ENCODE measurements at places on chromosomes 13 and 19.

GRCh38 chr19:35027009-35027408, 3.3 kb upstream of the SCN1B start:
- no peak for DNase-seq

DNA sequence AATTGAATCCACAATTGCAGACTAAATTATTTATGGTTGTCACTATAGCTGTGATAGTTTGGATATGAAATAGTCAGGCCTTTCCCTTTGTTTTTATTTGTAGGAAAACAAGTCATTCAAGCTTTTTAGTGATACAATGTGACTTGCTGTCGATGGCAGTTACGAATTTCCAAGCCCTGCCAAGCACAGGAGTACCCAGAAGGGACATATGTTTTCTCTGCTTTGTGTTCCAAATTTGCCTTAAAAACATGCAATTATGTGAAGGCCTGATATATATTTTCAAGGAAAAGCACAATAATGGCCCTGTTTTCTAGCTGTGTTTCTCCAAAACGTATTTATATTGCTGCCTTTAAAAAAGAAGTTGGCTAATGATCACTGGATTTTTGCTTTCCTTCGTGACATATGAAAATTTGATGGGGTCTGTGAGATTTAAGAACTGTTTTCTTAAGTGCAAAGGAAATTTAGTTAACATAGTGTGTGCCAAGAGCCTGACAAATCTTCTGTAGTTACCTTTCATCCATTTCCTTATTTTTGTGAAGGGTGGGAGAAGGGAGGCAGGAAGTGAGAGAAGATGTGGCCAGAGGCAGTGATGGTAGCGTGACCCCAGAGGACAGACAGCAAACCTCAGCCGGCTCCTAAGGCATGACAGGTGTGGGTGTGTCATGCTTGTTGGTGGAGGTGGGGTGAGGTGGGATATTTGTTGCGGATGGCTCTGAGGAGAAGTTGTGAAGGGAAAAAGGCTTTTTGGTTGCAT, 79.6 kb downstream of the TEX26 start:
- peak; percentile 15 for DNase-seq

GRCh38 chr13:66106246-66106645, 1123.9 kb downstream of the PCDH9 start:
- no peak for DNase-seq

DNA sequence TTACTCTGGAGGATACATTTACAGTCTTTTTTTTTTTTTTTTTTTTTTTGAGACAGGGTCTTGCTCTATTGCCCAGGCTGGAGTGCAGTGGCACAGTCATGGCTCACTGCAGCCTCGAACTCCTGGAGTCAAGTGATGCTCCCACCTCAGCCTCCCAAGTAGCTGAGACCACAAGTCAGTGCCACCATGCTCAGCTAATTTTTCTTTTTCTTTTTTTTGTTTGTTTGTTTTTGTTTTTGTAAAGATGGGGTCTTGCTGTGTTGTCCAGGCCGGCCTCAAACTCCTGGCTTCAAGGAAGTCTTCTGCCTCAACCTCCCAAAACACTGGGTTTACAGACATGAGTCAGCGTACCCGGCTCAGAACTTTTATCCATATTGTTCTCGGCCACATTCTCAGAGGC, 64.5 kb downstream of the INSR start:
- DNase-seq, result no peak

DNA sequence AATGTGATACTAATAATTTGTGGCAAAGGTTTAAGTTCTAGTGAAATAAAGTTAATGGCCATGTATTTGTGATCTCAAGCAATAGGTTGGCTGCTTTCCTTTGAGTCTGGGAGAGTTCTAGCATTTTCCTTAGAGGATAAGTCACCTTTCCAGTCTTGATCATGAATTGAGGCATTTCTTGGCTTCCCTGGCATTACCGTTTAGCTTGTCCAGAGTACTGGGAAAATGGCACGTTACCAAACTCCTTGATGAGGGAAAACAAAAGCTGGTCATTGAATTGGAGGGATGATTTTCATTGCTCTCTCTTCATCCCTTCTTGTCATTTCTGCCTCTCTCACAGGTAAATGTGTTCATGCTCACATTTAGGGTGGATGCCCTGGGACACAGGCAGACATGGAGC, 34.0 kb upstream of the SPRY2 start:
- DNase-seq, result no peak

- no peak for DNase-seq
Observed at GRCh38 chr13:95948656-95949055, 104.5 kb downstream of the UGGT2 start.

GRCh38 chr13:86585835-86586234, 786.6 kb upstream of the SLITRK6 start:
- no peak for DNase-seq

- DNase-seq, result peak; percentile 23
Observed at GRCh38 chr13:108120302-108120701, 95.0 kb downstream of the LIG4 start.

- DNase-seq, result no peak
Observed at GRCh38 chr19:51664997-51665396, 18.4 kb upstream of the SIGLEC14 start.

DNA sequence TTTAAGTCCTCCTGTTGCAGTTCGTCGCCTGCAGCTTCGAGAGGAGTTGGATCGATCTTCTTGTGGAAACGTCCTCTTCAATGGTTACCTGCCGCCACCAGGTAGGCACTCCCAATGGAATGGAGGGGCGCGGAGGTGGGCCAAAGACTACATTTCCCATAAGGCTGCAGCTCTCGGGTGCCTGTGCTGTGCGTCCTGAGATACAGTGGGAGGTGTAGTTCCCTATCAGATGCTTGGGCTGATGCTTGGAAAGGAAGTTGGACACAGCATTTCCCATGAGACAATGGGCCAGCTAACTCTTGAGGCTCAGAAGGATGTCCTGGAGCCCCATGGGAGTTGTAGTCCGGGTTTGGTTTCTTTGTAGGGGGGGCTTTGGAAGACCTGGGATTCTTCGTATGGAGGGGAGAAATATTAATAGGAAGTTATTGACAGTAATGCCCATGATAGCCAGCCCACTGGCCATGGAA, 1.8 kb downstream of the SHKBP1 start:
- peak; percentile 84 for DNase-seq

- peak; percentile 72 for DNase-seq
Observed at GRCh38 chr19:8158411-8159074, 9.2 kb upstream of the FBN3 start.

DNA sequence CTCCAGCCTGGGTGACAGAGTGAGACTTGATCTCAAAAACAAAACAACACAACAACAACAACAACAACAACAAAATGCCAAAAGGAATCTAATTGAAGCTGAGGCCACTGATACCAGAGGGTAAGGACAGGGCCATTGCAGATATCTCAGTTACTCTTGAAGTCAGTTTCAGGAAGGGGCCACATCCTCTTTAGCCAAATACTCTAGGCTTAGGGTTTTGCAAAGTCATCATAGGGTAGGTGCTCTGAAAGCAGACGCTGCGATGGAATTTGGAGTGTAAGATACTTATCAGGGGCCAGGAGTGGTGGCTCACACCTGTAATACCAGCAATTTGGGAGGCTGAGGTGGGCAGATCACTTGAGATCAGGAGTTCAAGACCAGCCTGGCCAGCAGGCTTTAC, 46.6 kb upstream of the UBAC2 start:
- DNase-seq, result no peak

- no peak for DNase-seq
Observed at GRCh38 chr13:104086759-104087158, 1020.5 kb upstream of the SLC10A2 start.

DNA sequence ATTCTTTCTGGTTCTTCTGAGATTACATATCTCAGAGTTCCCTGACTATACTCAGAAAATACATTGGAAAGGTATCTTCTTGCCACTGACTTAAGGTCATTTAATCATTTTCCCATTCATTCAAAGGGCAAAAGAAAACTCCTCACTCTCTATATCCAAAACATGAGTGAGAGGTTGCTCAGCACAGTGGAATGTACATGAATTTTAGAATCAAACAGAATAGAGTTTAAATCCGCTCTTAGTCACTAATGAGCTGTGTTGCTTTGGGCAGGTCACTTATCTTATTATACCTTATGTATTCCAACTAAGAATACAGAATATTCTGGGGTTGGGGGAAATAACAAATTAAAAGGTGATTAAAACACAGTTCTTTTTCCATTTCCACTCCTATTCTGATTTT, 452.6 kb upstream of the KLF12 start:
- no peak for DNase-seq

GRCh38 chr19:18712981-18713380, 29.5 kb downstream of the CRTC1 start:
- peak; percentile 52 for DNase-seq

DNA sequence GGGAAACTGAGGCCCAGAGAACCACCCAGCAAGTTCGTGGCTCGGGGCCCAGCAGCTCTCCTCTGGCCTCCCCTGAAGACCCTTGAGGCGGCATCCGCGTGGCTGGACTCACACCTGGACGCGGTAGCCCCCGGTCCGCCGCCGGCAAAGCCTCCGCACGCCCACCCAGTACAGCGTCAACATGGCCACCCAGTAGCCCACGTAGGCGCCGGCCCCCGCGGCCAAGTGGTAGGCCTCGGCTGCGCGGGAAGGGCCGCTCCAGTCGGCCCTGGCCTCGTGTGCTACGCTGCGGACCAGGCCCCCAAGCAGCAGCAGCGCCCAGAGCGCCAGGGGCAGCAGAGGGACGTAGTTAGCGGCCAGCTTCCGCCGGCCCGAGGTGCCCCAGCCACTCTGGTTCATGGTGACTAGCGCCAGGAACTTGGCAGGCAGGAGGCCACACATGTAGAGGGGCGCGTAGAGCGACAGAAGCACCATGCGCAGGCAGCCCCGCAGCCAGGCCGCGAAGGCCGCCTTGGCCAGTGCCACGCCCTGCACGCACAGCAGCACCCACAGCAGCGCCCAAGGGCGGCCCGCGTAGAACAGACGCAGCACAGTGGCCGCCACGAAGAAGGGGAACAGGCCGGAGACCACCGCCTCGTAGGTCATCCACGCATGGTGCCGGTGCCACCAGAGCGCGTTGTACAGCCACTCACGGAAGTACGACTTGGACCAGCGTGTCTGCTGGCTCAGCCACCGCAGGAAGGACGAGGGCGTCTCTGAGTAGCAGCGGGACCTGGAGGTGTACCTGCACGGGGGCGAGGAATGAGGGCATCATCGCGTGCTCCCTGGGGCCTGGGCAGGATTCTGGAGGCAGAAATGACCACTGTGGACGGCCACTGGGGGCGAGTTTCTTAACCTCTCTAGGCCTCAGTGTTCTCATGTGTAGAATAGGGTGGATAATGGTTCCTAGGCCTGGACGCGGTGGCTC, 10.2 kb downstream of the HAS1 start:
- no peak for DNase-seq

- DNase-seq, result no peak
Observed at GRCh38 chr13:110615005-110615321, 382 bp upstream of the NAXD start.

GRCh38 chr19:15198951-15199660, 1.7 kb downstream of the NOTCH3 start:
- DNase-seq, result no peak

DNA sequence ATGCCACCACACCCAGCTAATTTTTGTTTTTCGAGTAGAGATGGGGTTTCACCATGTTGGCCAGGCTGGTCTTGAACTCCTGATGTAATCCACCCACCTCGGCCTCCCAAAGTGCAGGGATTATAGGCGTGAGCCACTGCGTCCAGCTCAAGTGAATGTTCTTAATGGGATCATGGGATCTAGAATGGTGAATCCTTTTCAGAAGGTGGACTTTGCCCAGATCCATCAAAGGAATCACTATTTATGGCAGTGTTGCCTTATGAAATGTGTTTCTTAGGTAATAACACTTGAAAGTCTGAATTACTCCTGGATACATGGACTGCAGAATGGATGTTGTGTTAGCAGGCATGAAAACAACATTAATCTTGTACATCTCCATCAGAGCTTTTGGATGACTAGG, 20.3 kb downstream of the ARHGAP35 start:
- no peak for DNase-seq

DNA sequence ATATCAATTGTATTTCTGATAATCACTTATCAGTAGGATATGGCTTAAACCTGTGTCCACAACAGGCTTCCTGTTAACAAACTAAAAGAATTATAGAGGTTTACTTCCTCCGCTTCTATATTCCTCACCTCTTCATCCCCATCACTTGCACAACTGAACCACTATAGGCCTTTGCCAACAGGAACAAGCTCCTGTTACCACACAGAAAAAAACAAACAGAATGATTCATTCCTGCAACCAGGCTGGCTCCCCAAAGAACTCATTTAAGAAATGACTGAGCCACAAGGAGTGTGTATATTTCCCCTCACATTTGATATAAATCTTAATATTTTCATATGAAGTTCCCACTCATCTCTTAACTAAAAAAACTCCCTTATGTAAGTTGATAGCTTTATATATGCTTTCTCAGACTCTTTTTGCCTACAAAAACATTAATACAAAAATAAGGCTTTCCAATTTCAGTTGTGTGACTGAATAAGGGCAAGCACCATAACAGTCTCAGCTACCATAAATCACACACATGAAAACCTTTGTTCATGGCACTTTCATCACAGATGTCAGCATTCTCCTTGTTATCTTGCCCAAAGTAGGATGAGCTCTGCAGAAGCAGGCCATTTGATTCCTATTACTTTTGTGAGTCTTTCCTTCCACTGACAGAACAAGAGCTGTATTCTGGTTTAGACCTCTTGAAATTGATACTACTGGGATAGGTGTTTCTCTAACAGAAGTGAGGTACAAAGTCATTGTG, 366.8 kb downstream of the SLITRK1 start:
- no peak for DNase-seq

DNA sequence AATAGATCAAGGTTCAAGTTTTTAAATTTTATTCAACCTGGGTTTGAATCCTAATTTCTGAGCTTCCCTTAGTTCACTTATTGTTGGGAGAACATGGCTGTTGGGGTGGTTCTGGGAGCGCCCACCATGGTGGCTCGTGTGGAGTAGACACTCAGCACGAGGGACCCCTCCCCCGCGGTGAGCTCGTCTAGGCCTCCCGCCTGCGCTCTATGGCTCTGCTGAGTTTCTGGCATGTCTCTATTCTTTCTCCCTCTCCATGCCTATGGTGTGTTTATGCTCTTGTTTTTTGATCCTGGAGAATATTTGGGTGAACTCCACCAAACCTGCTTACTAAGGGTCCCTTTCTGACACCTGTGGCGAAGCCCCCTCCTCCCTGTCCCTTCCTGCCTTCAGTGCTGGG, 1.6 kb upstream of the EPN1 start:
- DNase-seq, result no peak

GRCh38 chr19:45670670-45671453, 2.8 kb downstream of the GIPR start:
- peak; percentile 93 for DNase-seq

- no peak for DNase-seq
Observed at GRCh38 chr19:2441096-2441752, 13.8 kb upstream of the TIMM13 start.

DNA sequence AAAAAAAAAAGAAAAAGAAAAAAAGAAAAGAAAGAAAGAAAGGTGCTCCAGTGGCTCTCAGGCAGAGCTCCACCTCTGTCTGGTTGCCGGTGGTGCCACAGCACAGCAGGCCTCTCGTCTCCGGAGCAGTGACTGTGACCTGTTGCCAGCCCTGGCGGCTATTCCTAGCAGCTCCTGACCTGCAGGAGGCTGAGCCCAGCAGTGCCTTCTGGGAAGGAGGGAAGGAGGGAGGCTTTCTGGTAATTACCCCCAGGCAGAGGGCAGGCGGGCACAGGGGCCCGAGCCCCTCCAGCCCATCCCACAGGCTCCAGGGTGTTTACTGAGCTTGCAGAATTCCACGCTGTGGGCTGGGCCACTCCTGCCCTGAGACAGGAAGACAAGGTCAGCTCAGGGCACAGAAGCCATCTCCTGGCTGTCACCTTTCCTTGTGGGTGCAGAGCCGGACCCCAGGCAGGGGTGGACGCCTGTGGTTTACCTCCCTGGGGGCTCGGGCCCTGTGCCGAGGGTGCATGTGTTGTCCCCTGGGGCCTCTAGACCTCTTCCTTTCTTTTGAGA, 77.9 kb downstream of the GNG7 start:
- peak; percentile 86 for DNase-seq

GRCh38 chr13:30736461-30737320, 1.3 kb downstream of the ALOX5AP start:
- DNase-seq, result no peak

Data from ELF-1 (cell line).